ENCODE measurements at places on chromosomes 16 and 17.

DNA sequence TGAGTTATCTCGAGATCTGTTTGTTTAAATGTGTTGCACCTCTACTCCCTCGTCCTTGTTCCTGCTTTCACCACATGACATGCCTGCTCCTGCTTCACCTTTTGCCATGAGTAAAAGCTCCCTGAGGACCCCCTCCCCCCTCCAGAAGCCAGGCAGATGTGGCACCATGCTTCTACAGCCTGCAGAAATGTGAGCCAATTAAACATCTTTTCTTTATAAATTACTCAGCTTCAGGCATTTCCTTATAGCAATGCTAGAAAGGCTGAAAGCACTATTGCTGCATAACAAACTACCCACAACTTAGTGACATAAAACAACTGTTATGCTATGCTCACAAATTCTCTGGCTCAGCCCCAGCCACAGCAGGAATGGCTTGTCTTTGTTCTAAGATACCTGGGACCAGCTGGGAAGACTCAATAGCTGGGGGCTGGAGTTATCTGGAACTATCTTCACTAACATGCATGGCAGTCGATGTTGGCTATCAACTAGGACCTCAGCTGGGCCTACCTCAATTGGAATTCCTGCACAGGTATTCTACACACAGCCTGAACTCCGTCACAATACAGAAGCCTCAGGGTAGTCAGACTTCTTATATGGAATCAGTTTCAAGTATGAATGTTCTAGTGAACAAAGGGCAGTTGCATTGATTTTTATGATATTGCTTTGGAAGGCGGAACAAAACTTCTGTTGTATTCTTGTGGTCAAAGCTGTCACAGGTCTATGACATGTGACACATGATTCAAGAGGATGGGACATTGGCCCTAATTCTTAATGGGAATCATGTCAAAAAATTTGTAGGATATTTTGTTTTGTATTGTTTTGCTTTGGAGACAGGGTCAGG, 186.0 kb upstream of the PIRT start:
- no peak for DNase-seq

GRCh38 chr17:41678411-41678906, 10.2 kb upstream of the EIF1 start:
- no peak for DNase-seq

- DNase-seq, result peak; percentile 10
Observed at GRCh38 chr17:78558181-78558850, 18.9 kb downstream of the DNAH17 start.

- no peak for DNase-seq
Observed at GRCh38 chr17:44807817-44808155, 22.3 kb downstream of the GJC1 start.

DNA sequence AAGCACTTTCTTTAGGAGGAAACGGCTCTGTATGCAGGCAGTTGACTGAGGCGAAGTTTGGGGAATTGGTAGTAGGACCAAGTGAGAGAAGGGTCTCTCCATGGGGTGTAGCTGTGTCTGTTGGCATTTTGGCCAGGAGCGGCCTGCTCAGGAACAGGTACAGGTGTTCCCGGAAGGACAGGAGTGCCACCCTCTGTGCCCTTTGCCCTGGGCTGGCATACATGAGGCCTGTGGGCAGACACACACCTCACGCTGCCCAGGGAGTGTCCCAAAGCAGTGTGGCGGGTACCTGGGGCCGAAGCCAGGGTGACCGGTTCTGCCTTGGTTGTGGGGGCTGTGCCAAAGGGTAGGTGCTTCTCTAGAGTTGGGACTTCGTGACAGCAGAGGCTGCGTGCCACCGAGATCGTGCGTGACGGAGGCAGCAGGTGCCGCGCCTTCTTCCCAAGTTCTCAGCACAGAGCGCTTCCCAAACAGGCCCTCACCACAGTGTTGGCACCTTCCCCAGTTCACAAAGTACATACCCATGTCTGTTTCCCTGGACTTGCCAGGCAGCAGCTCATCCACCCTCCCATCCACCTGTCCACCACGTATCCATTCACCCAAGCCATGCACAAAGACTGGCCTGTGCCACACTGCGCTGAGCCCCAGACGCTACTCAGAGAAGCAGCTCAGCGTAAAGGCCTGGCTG, 19.9 kb upstream of the TCF25 start:
- no peak for DNase-seq

GRCh38 chr17:8695241-8695640, 49.4 kb downstream of the CCDC42 start:
- no peak for DNase-seq

All from stimulated activated CD4-positive, alpha-beta T cell treated with anti-CD3 and anti-CD28 coated beads, Interleukin-1b, Interleukin-23, amount 100 ng/mL, for 48 hours (primary cell).